HuH-7 (cell line): ENCODE measurements at places on chromosomes 4 and X.

- DNase-seq = no peak
Observed at GRCh38 chr4:187364401-187364800, 631.2 kb upstream of the ZFP42 start.

DNA sequence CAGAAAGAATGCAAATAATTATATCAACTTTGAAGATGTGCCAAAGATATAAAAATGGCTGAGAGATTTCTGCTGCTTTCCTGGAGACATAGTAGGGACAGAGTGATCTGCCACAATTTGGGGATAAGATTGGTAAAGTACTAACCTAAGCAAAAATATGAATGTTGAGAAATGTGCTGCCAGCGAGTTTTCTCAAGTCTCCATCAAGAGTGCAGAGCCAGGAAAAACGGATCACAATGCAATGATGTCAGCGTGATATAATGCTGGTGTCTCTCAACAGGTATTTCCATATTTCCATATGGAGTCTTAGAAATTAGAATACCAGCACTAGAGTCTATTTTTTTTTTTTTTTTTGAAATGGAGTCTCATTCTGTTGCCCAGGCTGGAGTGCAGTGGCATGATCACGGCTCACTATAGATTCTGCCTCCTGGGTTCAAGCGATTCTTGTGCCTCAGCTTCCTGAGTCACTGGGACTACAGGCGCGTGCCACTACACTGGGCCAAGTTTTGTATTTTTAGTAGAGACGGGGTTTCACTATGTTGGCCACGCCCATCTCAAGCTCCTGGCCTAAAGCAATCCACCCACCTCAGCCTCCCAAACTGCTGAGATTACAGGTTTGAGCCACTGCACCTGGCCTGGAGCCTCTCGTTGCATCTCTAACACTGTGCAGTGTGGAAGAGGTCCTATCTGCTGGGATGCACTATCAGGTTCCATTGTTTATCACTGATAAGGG, 893.5 kb downstream of the TRIML1 start:
- no peak for DNase-seq

DNA sequence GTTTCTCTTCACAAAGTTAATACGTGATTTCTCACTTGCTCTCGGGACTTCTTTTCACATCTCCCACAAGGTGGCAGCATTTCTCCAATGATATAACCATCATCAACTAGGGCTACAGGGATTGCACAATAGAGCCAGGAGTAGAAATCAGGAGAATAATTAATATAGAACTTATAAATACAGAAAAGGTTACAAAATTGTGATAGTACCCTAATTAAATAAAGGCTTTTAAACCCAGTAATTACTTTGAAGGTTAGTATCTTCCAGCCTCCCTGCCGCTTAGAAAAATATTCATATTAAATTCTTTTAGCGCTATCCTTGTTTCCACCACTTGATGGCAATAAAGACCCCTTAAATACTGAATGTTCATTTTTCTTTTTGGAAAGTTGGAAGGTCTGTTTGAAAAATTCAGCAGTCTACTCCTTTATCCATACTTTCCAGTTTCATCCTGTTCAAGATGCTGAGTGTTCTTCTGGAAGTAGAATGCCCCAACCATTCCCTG, 65.8 kb downstream of the RASGEF1B start:
- DNase-seq = peak; percentile 32

DNA sequence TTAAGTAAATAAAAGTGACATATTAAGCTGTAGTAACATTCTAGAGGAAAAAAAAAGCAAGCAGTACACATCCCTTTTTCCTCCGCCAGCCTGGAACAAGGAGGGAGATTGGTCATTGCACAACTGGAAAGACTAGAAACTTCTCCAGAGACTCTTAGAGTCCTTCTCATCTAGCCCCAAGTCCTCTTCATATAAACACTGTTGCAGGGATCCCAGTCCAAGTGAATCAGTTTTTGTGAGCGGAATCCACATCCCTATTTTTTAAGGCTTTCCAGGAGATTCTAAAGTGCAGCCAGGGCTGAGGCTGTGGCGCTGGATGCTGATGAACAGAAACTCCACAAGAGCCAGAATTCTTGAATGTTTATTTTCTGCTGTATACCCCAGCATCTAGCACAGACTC, 23.8 kb downstream of the REELD1 start:
- no peak for DNase-seq

DNA sequence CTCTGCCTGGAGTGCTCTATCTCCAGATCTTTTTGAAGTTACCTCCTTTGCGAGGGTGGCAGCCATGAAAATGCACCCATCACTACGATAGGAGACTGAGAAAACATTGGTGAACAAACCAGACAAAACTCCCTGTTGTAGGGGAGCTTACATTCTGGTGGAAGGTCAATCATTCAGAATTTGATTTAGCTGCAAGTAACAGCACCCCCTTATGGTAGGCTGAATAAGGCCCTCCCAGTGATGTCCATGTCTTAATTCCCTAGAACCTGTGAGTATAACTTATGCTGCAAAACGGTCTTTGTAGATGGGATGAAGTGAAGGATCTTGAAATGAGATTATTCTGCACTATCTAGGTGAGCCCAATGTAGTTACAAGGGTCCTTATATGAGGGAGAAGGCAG, 5.6 kb upstream of the TEC start:
- no peak for DNase-seq

DNA sequence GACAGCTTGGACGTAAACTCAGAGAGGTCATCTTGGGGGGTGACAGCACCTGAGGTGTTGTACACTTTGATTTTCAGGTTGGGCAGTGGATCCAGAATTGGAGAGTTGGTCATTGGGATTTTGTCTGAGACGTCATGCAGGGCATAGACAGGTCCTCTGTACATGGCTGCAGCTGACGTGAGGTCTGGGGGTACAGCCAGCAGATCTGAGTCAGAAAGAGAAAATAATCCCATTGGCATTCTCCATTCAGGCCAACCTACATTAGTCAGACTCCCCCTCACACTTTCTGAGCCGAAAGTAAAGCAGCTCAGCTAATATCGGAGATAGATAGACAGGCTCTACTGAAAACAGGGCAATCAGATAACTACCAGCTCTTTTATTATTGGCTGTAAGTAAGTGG, 329.7 kb downstream of the UNC5C start:
- no peak for DNase-seq

DNA sequence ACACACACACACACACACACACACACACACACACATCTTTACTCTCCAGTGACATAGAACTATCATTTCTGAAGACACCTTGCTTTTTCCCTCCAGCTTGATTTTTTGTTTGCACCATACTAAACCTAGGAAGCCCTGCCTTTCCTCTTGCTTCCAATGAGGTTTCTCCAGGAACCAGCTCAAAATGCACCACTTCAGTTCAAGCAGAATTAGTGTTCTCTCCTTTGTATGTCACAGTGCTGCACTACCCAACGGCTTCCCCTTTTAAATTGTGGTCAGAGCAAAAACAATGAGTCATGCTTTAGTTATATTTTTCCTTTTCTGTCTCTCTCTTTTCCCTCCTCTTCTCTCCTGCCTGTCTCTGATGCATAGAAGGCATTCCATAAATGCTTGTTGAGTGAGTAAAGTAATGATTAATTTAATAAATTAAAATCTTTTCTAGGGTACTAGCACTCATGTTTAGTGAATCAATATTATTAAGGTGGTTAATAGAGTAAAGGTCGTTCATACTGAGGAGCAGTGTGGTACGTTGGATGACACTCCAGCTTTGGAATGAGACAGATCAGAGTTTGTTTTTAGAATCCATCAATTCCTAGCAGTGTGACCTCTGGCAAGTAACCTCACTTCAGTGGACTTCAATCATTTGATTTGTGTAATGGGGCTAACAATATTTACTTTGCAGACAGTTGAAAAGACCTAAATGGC, 5.9 kb downstream of the RTL3 start:
- DNase-seq = no peak

DNA sequence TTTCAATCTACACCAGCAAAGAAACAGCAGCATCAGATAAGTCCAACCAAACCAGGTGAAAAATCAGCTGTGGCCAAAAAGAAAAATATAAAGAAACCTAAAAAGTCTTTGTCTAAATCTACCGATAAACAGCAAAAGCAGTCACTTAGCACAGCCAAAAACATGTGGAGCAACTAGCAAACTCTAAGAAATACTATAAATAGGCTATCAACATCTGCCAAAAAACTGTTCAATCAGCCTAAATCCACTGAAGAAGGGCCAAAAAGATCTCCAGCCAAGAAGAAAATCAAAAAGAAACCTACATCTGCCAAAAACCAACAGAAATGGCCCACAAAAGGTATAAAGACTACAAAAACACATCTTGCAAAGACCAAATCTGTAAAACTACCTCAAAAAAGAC, 36.7 kb upstream of the CABS1 start:
- DNase-seq = no peak

- DNase-seq = no peak
Observed at GRCh38 chrX:9293051-9293496, 171.8 kb upstream of the TBL1X start.

GRCh38 chrX:56798339-56798711, 69.3 kb downstream of the NBDY start:
- DNase-seq = no peak

GRCh38 chrX:153884590-153884989, 1.4 kb downstream of the L1CAM start:
- no peak for DNase-seq

DNA sequence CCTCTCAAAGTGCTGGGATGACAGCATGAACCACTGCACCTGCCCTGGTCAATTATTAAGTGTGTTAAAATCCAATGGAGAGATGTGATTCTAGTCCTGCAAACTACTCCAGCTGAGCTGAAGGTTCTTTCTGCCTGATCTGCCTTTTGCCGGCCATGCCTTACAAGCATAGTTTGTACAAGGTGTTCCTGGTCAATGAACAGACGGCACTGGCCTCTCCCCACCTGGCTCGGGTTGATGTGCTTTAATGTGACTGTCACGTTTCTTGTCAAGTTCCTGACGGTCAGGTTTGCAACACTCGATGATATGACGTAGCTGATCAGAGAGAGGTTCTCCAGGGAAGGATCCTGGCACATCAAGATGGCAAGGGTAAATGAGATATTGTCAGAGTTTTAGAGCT, 23.1 kb upstream of the PHKA2 start:
- DNase-seq = no peak

- peak; percentile 10 for DNase-seq
Observed at GRCh38 chr4:81954271-81954670, 419.5 kb downstream of the HNRNPD start.

DNA sequence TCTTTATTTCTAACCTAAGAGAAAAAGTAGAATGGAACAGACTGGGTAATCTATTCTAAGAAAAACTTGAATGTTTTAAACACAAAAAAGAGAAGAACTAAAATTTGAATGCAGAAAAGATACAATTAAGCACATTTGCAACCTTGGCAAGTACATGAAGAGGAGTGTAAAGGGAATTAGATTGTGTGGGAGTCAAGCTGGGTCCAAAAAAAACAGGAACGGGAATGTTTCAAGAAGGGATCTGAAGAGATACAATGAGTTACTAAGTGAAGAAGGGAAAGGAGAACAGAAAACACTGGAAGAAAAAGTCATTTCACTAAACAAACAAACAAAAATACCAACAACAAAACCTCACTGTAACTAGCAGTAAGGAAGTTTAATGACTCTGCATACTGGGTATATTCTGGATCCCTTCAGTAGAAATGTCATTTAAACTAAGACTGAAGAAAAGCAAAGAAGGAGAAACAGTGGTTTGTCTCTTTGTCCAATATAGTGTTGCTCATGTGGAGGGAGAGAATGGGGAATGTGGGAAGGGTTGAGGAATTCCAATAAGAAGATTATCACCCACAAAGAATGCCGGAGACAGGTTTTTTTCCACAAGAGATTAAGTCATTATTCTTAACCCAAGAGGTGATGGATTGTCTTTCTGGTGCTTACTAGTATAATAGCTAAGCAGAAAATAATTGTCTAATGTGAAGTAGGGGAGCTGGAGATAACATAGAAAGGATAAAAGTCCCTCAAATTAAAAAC, 50.4 kb upstream of the PTPN13 start:
- no peak for DNase-seq

GRCh38 chr4:76607266-76607799, 172.3 kb downstream of the SHROOM3 start:
- no peak for DNase-seq

- no peak for DNase-seq
Observed at GRCh38 chr4:85776096-85776495, 301.1 kb downstream of the ARHGAP24 start.

DNA sequence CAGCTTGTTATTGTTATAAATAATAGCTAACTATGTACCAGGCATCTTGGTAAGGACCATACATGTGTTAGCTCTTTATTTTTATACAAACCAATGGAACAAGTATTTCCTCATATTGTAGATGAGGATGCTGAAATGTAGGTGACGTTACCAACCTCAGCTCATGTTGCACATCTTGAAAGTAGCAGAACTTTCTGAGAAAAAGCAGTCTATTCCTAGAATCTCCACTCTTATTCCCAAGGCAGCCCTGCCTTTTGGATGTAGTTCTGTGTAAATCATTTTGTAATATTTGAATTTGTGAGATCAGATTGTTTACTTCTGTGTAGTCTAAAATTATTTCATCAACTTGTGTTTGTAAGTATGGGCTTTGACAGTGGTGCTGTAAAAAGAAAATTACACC, 5.3 kb downstream of the FHDC1 start:
- DNase-seq = no peak

GRCh38 chr4:56129431-56129861, 180.7 kb downstream of the CEP135 start:
- DNase-seq = peak; percentile 46

DNA sequence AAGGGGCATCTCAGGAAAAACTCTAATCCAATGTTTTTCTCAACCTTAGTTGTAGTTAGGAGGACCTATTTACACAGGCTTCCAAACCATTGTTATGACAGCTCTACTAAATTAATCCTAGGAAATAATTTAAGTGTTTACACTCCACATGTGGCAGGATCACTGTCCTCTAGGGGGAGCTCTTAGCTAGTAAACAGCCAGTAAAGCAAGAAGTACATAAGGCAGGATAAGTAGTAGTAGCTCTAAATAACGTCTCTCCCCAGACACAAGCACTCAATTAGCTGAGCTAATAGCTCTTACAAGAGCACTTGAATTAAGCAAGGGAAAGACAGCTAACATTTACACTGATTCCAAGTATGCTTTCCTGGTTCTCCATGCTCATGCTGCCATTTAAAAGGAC, 37.3 kb downstream of the NUDT11 start:
- no peak for DNase-seq

DNA sequence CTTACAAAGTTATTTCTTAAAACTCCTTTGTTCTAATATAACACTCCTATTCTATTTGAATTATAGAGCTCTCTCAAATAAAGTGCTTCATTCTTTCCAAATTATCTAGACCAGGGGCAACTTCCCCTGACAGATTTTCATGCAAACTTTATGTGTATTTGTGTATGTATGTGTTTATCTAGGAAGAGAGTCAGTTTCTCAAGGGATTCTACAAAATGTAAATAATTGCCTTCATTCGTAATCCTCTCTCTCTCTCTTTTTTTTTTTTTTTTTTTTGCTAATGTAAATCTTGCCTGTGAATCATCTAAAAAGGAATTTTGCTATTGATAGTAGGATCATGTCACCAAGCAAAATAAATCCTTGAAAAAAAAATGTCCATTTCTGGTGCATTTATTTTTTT, 38.9 kb upstream of the RBPJ start:
- no peak for DNase-seq

- no peak for DNase-seq
Observed at GRCh38 chr4:104693601-104694201, 199.0 kb upstream of the CXXC4 start.
